A549 (cell line): ENCODE measurements at places on chromosomes 16 and 17. TPM values are rescaled to one million over a fixed set of nuclear protein-coding genes. Genes with fewer than 3 reads are reported as not detected.

DNA sequence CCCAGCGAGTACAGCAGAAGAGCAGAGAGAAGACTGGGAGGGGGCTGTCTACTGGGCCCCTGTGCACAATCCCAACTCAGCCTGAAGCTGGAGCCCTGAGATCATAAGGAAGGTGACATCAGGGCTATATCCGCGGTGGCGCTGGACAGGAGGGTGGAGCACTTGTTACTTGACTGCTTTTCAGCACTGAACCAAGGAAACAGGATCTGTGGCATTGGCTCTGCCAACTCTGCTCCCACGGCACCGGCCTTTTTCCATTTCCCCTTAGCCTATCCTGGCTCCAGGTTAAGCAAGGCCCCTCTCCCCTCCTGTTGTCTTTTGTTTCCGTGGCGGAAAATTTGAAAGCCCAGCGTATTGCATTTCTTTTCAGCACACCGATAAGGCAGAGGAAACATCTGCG lies 125.0 kb upstream of the IRX3 start:
- no peak for DNase-seq

MT4 gene
- not detected in 3 replicates for polyA plus RNA-seq

DNA sequence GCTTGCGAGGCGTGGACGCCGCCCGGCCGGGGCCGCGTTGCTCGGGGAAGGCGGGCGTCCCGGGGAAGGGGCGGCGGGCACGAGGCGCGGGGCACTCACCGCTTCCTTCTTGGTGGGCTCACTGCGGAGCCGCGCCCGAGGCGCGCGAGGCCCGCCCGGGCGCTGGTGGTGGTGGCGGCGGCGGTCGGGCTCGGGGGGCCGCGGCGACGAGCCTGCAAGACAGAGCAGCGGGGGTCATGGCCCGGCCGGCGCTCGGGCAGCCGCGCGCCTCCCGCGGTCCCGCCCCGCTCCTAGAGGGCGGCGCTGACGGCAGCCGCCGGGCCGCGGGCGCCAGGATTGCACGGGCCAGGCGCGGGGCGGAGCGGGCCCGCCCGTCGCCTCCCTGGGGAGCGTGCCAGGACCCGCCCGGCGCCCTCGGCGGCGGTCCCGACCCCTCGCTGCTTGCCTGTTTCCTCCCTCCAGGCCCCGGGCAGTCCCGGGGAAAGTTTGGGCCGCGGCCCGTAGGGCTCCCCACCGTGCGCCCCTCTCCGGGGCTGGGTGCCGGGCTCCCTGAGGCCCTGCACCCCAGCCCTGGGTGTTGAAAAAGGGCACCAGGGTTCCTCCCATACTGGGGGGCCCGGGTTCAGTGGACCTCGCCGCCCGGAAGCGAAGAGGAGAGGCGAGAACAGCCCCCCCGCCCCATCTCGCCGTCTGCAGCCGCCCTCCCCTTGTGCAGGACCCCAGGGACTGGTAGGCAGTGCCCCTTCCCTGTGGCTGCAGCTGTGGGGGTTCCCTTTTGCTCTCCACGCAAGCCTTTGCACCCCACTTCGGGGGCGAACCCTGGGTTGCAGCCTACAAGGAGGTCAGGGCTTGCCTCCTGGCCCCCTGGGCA lies at the start of gene C16orf74:
Gene C16orf74 (minus strand): TSS at position 270 of the 871 bp plus-strand sequence. CDS start 15,879 bp downstream, outside the sequence.
- DNase-seq = peak; percentile 32

DNA sequence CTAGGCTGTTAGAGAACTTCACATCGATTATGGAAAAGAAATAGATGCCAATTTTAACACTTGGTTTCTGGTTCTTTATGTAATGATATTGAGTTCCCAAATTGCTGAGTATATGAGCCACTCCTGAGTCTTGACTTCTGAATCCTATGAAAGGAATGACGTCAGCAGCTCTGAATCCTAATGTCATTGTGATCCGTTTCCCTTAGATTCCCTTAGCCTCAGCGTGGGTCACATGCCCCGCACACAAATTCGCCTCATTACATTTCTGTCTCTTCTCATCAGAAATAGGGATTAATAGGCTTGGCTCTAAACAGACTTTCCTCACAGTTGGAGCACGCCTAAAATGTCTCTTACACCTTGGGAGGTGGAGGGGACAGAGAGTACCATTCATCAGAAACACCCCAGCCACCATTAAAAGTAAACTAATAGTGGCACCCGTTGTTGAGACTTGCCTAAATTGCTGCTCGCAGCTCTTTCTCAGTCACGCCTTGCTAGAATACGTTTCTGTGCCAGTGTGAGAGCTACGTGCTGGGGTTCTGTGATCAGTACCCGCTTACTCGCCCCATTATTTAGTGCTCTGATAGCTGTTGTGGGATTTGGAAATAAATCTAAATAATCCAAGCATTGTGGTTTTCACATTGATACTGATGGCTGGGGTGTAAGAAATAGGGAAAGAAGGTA lies 7.1 kb downstream of the MRM3 start:
- no peak for DNase-seq

DNA sequence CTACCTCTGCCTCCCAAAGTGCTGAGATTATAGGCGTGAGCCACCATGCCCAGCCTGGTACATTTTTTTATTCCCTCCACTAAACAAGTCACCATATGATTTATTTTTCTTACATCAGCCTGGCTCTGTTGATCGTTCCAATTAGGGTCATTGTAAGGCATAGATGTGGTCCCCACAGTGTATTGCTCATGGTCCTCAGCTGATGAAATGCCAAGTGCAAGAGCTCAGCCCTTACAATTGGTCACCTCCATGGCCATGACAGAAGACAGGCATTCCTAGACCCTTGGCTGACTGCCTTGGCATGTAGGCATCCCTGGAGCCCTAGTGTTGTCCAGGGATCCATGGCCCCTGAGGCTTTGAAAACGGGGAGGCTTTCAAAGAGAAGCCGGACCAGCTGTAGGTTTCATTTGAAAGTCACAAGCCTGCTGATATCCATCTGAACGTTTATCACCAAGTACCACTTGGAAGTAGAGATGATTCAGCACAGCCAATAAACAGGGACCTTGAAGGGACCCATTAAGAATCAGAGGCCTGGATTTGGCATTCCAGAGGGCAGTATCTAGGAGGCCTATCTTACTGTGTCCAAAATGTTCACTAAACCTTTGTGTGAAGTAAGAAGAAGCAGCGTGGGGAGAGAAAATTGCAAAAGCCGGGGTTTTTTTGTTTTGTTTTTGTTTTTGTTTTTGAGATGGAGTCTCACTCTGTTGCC lies 20.6 kb upstream of the PRKCA start:
- peak; percentile 16 for DNase-seq

OTOA gene
- polyA plus RNA-seq = 0.04 TPM in 1 of 3 replicates, not detected in the others

DNA sequence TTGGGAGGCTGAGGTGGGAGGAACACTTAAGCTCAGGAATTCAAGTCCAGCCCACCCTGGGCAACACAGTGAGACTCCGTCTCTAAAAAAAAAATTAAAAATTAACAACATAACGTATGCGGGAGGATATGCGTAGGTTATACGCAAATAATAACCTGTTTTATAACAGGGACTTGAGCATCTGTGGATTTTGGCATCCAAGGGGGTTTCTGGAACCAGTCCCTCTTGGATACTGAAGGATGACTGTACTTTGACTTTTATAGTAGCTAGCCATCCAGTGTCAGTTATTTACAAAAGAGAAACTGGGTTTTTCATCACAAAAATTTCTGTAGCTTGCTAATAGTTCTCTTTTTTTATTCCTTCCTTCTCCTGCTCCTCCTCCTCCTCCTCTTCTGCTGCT lies 64.5 kb downstream of the TNRC6C start:
- DNase-seq = no peak

- DNase-seq = no peak
Observed at GRCh38 chr16:76941113-76941512, 249.9 kb upstream of the MON1B start.

TBC1D28 gene
- polyA plus RNA-seq = not detected in 3 replicates

DNA sequence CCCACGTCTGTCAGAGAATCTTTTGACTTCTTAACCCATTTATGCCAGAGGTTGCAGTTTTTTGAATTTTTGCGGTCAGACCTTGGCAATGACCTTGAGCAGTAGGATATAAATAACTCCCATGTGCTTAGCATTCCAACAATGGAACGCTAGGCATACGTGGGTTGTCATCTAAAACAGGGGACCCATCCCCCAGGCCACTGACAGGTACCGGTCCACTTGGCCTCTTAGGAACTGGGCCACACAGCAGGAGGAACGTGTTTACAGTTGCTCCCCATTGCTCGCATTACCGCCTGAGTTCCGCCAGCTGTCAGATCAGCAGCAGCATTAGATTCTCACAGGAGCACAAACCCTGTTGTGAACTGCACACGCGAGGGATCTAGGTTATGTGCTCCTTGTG lies 76.8 kb upstream of the LGALS9 start:
- DNase-seq = no peak

DNA sequence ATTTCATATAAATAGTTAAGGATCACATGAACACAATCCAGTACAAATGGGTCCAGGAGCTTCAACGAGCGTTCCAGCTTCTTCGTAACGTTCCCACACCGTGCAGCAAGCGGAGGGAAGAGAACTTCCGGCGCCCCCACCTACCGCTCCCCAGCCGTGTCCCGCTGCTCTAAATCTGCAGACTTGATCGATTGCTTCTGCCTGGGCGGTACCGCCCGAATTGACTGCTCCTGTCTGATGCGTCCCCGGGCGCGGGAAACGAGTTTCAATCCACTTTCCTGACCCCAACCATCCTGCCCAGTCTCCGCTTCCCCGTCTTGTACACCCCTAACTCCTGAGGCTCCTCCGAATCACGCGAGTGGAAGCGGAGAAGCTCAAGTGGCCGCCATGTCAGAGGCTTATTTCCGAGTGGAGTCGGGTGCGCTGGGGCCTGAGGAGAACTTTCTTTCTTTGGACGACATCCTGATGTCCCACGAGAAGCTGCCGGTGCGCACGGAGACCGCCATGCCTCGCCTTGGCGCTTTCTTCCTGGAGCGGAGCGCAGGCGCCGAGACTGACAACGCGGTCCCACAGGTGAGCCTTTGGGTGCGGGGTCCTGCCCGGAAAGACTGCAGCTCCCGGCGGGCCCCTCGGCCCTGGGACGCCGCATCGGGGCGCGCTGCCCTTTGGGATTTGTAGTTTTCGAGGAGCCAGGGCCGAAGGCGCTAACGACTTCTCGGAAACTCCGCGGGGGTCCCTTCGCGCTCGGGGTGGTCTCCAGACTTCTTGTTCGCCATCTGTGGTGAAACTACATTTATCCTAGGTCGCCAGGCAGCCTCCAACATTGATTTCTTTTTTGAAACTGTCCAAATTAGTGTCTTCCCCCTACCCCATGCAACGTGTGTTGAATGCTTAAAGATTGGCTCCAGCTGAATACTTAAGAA lies at the start of gene GINS3:
Gene GINS3 (plus strand): TSS at position 257 of the 923 bp plus-strand sequence. CDS start 131 bp downstream, at position 388.
- peak; percentile 94 for DNase-seq

MEIOB gene
- polyA plus RNA-seq = 2.9 to 3.5 TPM (median 2.9 TPM) in 3 replicates

GRCh38 chr17:78534492-78535272 lies 42.5 kb downstream of the DNAH17 start:
- DNase-seq = no peak

DNA sequence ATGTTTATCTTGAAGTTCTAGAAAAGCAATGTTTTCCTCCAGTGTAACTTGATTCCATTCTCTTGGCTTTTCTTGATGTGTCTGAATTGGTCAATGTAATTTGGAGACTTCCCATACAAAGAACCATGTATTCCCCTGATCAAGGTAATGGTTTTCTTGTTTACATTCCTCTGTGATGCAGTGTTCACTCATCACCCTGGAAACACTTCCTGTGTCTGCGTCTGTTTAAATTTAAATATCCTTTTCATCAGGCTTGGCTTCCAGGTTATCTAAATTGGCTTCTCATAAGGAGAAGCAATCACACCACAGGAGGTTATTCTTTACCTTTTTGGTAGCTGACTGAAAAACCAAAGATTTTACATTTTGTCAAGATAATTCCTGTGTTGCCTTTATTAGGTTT lies 237.3 kb upstream of the WSCD1 start:
- peak; percentile 62 for DNase-seq

DNA sequence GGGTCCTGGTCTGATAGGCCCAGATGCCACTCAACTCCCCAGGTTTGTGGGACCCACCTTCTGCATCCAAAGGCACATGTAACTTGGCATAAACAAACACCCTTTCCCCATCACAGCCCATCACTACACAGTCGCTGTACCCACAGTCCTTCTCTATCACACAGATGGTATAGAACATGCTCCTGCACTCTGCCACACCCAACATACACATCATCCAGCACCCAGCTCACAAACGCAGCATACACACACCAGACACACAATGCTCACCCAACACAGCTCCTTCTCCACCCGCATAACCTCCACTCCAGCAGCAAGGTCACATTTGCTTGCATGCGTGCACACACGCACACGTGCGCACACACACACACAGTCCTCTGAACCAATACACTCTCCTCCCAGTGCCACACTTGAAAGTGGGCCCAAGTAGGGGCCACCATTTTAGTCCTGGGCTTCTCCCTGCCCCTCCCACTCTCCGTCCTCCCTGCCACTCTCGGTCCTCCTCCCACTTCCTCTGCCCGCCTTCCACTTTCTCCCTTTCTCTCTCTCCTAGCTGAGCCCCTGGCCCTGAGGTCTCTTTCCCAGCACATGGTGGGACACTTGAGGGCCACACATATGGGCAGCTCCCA lies 8.5 kb upstream of the TMEM92 start:
- DNase-seq = no peak

DNA sequence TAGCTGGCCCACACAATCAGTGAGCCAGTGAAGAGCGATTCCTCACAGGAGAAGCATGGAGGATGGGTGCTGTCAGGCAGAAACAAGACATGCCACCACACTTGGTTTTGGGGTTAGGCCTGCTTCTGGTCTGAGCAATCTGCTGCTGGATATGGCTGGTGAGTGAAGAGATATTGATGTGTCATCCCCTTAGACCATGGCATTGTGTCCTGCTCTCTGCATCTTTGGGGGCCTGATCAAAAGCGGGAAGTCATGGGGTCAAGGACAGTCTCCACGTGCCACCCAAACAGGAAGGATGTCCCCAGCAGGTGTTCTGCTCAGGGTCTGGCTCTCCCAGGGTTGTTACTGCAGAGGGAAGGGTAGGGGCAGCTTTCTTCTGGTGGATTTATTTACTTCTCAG lies 140.7 kb downstream of the PRKCB start:
- DNase-seq = no peak

NEUROD2 gene
- polyA plus RNA-seq = not detected in 3 replicates

DNA sequence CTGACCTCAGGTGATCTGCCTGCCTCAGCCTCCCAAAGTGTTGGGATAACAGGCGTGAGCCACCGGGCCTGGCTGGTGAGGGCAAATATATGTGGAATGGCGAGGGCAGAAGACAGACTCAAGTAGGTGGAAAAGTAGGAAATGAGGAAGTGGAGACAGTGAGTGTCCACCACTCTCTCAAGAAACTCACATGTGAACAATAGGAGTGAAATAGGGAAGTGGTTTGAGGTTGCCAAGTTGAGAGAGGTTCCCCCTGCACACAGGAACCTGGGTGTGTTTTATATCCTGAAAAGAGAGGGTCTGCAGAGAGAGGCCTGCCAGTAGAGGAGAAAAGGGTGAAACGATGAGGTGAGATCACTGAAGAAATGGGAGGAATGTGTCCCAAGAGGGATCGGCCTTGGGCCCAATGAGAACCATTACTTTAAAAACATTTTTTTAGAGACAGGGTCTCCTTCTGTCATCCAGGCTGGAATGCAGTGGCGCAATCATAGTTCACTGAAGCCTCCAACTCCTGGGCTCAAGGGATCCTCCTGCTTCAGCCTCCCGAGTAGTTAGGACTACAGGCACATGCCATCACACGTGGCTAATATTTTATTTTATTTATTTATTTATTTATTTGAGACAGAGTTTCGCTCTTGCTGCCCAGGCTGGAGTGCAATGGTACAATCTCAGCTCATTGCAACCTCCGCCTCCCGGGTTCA lies 17.1 kb upstream of the CORO1A start:
- DNase-seq = no peak

GSE1 gene
- 24.3 to 30.3 TPM (median 24.3 TPM) in 3 replicates for polyA plus RNA-seq

GRCh38 chr16:558298-559020 lies 1.7 kb upstream of the PRR35 start:
- DNase-seq = no peak

- DNase-seq = no peak
Observed at GRCh38 chr17:43691317-43691693, 29.6 kb upstream of the MEOX1 start.

PAFAH1B1 gene
- 122 to 132 TPM (median 125 TPM) in 3 replicates for polyA plus RNA-seq

GAST gene
- not detected in 3 replicates for polyA plus RNA-seq
